ENCODE measurements at places on chromosomes 12 and 14.

DNA sequence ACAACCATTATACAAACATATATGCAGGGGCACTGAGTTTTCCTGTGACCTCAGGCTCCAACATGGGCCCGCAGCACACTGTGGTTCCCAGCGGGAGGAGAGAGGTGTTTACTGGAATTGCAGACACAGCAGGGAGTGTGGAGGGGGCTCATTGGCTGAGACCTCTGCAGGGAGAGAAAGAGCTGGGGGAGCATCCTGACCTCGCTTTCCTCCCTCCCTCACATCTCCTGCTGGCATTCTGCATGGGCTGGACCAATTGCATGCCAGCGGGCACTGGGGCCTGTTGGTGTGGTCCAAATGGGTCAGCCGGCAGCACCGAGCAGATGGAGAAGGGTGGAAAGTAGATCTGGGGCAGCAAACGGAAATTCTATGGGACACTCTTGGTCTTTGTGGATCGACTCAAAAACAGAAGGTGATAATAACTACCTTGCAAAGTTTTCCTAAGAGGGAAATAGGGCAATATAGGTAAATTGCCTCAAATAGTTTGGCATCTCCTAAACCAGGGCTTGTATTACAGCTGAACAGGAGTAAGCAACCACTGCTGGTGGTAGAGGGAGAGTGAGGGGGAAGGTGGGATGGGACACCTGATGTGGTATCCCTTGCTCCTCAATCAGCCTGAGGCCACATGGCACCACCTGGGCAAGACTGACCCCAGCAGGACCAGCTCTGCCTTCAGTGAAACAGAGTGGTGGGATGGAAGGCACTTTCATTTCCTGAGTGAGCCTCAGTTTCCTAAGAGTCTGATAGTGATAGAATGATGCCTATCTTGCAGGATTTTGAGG lies 86.9 kb downstream of the NTF3 start:
- DNase-seq = no peak

- no peak for DNase-seq
Observed at GRCh38 chr14:74684434-74684833, 28.4 kb downstream of the AREL1 start.

GRCh38 chr12:115771065-115771464 lies 506.4 kb downstream of the MED13L start:
- no peak for DNase-seq

- DNase-seq = no peak
Observed at GRCh38 chr12:97452230-97452629, 10.4 kb upstream of the RMST start.

GRCh38 chr12:29448157-29448556 lies 49.3 kb downstream of the OVCH1 start:
- no peak for DNase-seq

DNA sequence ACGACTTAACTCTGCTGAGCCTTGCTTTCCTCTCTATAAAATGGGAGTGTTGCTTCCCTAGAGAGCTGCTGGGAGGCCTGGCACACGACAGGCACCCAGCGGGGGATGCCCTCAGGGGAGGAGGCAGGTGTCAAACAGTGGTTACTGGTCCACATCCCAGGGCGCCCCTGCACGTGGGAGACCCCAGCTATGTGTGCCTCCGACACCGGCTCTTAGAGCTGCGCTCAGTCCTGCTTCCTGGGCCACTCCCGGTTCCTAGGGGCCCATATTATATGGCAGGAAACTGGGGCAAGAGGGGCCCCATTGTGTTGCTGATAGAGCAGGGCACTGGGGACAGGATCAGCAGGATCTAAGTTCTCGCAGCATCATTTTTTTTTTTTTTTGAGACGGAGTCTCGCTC lies 47.3 kb downstream of the CHGA start:
- DNase-seq = no peak

- no peak for DNase-seq
Observed at GRCh38 chr14:21066882-21067502, 3.1 kb upstream of the ARHGEF40 start.

DNA sequence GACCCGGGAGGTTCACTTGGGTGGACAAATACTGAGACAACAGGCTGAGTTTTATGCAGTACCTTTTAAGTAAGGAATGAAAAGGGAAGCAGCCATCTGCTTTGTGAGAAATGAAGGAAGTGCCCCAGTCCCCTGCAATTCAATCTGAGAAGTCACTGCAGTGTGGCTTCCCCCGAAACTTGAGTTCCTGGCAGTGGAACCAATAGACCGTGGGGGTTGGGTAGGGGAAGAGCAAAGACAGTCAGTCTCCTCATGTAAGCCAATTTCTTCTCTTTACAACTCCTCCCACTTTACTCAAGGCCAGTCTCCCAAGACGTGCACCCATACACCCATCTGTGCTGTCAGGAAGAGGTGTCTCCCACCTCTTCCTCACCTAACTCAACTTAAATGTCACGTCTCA lies 206.5 kb downstream of the BCAT1 start:
- DNase-seq = no peak

DNA sequence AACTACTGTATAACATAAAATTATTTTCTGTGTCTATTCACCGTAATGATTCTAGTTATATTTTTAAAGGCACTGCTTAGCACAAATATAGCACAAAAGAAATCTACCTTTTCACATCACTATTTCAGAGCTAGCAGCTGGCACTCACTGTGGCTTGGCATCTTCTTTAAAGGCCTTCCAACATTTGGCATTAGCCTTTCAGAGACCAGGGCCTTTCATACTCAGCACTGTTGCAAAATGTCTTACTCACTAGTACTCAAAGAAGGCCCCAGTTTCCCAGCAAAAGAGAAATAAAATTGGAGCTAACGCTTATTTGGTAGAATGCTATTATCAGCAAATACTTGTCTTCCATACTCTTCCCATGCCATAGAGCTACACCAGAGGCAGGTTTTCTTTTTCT lies 238.4 kb downstream of the MED13L start:
- no peak for DNase-seq

- no peak for DNase-seq
Observed at GRCh38 chr14:100728962-100729361, 2.3 kb downstream of the DLK1 start.

GRCh38 chr12:53056296-53056695 lies 6.4 kb downstream of the TNS2 start:
- DNase-seq = no peak

DNA sequence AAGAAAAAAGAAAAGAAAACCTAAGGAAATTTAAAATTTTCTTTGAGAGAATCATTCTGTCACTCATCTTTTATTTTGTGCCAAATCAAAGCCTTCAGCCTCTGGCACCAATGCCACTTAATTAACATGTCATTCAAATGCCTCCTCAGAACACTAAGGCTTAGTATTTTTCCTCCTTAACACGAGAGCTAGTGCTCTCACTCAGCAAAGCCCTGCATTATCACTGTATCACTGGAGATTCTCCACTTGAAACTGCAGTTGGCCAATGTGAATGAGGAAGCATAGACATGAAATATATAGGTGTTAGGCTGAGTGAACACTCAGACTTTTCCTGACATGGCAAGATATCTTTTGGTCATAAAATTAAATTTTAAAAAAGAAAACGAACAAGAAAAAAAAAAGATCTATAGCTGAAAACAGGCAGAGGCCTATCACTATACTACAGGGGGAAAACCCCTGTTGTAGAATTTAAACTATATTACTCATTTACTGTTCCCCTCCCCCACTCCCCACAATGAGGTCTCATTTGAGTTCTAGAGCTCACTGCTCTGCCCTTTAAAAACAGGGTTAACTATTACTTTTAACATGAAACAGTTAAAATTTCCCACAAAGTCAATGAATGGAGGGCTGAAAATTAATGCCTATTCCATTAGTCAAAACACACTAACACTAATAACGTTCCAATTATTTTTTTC lies 5.1 kb downstream of the MBIP start:
- no peak for DNase-seq

GRCh38 chr12:123140676-123141614 lies 9.9 kb downstream of the PITPNM2 start:
- no peak for DNase-seq

- peak; percentile 46 for DNase-seq
Observed at GRCh38 chr14:73457041-73457923, 1.1 kb downstream of the NUMB start.

DNA sequence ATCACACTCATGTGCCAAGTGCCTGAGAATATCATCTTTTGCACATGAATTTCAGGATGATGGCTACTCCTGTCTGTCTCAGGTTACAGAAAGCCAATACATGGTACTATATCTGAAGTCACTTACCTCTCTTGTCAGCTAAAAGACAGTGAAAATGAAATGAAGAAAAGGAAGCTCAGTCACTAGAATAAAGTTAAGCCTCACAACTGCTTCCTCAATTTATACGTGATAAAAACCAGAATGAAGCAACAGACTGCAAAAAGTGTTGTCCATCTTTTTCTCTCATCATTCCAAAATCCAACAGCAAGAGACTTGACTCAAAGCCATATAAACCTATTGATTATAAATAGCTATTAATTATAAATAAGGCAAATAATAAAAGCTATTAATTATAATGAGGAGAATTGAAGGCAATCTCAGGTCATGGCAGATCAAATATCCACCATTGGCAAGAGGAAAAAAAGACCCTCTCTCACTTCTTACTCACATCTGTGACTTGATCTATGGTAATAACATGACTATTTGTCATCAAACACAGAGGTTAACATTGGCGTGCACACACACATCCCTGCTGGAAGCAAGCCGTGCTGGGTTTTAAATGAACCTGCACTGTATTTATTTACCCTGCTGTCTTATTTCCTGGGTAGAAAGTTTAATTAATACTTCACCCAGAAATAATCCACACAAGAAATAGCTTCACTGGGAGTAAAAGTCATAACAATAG lies 10.0 kb downstream of the NIN start:
- no peak for DNase-seq
